ENCODE measurements at places on chromosomes 12 and 14.

- DNase-seq = no peak
Observed at GRCh38 chr12:31517994-31518393, 72.9 kb downstream of the DENND5B start.

GRCh38 chr14:61033855-61034254 is 52.8 kb downstream of the SLC38A6 start:
- no peak for DNase-seq

DNA sequence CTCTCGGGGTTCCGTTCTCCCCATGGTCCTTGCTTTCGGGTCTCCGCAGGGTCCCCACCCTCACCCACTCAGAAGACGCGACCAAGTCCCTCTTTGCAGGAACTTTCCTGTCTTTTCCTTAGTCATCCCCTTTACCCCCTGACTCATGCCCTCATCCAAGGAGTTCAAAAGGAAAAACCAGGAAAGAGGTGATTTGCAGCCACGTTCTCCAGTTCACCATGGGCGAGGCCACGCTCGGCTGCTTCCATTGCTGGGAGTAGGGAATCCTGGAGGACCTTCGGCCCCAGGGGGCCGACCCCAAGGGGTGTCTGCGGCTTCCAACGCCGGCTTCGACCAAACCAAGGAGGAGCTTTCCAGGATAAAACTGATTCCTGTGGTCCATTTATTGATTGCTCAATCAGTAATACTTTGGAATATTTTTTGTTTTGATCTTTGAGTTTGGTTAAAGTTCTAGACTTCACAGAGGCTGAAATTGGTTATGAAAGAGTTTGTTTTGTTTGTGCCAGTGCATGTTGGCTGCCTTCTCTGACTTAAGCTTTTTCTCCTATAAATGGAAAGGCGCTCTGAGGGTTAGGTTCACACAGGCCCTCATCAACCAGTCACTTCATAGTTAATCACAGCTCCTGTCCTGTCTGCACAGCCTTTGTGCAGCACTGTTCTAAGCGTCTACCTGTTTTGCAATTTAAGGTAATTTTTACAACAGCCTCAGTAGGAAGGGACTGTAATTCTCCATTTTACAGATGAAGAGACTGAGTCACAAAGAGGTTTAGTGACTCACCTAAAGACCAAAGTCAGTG is 827 bp downstream of the ALDH2 start:
- DNase-seq = no peak

DNA sequence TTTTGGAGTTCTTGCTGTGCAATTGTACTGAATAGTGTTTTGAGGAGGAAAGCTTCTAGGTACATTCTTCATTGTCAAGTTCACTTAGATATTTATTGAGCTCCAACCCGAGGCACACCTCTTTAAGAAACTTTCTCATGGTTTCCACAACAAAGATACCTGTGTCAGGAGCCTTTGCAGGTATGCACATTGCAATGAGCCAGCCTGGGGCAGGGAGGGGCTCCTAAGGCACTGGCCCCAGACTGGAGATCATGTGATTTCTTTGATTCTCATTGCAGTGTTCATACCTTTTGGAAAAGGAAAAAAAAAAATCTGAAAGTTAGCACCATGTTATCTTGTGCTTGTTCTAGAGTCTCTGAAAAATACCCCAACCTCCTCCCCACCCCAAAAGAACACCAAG is 80.3 kb downstream of the PRMT8 start:
- no peak for DNase-seq

- DNase-seq = no peak
Observed at GRCh38 chr14:53890611-53891101, 66.0 kb downstream of the BMP4 start.
